ENCODE measurements at places on chromosomes 7 and 10. TPM values are rescaled to one million over a fixed set of nuclear protein-coding genes. Genes with fewer than 3 reads are reported as not detected.

Gene PON1
- 0.12 TPM for total RNA-seq

Gene DPYSL4
- total RNA-seq, result 10.5 TPM

Gene C10orf62
- total RNA-seq, result 2.3 TPM

Gene NKX2-3
- total RNA-seq, result not detected
